ENCODE measurements at places on chromosomes 11 and 22.

- peak; percentile 34 for DNase-seq
These were observed 27.2 kb upstream of the SMPD1 start for GRCh38 chr11:6362873-6363678.

GRCh38 chr11:8209208-8209807 lies 40.5 kb upstream of the RIC3 start:
- no peak for DNase-seq

DNA sequence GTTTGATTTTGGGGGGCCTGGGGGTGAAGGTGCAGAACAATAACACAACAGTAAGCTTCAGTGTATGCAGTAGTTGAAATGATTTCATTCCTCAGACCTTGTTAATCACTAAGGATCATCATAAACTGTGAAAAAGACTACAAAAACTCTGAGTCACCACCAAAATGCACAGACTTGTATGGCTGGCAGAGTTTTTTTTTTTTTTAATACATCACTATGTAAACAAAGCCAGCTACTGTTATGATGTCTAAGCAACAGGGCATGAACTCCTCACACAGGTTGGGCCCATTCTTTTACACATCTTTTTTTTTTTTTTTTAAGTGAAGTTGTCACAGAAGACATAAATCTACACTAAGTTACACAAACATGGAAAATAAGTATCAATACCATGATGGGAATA lies 311.9 kb downstream of the GUCY1A2 start:
- peak; percentile 18 for DNase-seq

GRCh38 chr22:19434401-19434800 lies 2.1 kb downstream of the MRPL40 start:
- no peak for DNase-seq

GRCh38 chr22:46913351-46913750 lies 150.9 kb downstream of the TBC1D22A start:
- DNase-seq, result no peak

- DNase-seq, result peak; percentile 26
These were observed 154.0 kb upstream of the SYT13 start for GRCh38 chr11:45440111-45440510.

- peak; percentile 72 for DNase-seq
These were observed 47.5 kb upstream of the TCF20 start for GRCh38 chr22:42317691-42318547.

DNA sequence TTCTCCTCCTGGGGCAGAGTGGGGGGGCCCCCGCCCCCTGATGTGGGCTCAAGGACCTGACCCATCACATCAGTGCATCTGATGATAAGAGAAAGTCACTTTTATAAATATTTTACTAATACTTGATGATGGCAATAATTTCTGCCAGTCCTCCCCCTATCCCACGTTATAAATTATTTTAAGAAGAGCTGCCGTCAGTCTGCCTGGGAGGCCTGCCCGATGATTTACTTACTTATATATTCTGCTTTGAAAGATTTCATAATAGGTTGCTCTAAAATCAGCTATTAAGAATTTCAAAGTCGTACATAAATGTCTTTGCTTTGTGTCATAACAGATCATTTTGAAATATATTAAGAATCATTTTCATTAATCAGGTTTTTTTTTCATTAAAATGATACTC lies 58.8 kb downstream of the MYO18B start:
- DNase-seq, result no peak

DNA sequence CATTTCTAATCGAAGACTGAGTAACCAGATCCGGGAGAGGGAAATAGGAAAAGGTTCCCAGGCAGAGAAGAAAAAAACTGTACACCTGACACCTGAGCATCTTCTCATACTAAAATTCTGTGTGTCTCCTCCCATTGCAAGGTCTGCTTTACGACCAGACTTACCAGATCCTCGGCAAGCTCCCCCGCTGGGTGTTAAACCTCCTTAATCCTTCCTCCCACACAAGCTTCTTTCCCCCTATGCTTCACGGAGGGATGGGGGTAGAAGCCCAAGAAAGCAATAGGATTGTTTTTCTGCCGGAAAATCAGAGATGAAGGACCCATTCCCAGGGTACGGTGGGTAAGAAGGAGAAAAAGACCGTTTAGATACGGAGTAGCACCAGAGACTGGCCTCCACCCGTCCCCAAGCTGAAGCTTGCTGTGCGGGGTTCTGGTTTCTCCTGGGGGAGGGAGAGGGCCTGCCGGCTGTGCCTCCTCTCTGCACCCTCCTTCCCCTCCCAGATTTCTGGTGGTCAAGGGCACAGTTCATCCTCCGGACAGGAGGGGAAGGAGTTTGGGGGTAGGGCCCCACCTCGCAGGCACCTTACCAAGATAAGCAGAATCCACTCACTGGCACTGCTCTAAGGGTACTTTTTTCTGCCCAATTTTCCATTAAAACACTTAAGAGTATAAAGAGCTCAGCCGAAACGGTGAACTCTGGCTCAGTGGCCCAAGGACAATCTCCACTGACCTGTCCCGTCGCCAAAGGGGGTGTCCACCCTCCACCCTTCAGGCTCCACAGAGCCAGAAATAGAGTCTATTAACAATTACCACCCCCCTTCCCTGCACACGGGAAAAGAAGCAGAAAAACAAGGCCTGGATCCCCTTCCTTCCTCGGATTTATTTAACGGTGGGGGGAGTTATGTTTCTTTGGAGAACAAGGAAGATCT lies 1.2 kb downstream of the TOB2 start:
- peak; percentile 90 for DNase-seq

DNA sequence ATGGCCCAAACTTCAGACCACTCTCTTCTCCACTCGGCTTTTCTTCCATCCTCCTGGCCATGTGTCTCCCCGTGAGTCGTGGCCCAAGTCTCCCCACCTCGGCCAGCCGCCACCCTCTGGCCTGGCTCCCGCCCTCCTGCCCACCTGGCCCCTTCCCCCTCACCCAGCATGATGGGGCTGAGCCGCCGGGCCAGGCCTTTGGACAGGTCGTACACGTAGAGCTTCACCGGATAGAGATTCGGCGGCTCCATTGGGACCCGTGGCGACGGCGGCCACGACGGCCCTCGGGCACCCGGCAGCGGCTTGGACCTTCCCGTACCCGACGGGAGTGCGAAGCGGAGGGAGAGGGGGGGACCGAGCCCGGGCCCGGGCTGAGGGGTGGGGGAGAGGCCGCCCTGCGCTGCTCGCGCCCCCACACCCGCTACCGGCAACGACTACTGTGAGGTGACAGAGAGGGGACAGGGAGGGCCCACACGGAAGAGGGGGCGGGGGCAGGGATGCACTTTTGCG lies at the start of gene DESI1:
Gene DESI1 (minus strand): TSS at position 455 of the 510 bp plus-strand sequence. CDS start 204 bp downstream, at position 251.
- peak; percentile 61 for DNase-seq

DNA sequence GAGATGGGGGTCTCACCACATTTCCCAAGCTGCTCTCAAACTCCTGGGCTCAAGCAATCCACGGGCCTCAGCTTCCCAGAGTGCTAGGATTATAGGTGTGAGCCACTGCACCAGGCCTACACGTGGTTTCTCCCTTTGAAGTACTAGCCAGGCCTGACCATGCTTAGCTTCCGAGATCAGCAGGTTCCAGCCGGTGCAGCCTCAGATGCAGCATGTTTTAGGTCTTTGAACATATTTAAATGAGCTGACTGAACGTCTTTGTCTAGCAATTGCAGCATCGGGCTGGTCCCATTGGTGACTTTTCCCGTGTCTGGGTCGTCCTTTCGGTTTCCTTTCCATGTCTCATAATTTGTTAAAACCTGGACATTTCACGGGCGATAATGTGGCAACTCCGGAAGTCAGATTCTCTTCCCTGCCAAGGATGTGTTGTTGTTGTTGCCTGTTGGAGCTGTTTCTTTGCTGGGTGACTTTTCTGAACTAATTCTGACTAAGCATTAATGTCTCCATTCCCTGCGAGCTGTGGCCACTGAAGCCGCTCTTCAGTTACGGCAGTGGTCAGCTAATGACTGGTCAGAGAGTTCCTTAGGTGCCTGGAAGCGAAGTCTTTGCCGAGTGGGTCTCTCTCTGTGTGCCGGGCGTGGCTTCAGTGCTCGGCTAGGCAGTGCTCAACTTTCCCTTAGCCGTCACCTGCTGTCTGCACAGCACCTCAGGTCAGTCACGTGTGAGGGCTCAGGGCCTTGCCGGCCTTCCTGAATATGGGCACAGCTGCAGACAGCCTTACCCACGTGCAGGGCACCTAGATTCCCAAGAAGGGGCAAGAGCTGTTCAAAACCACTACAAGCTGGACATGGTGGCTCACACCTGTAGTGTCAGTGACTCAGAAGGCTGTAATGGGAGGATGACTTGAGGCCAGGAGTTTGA lies 3.8 kb upstream of the CYP2D6 start:
- DNase-seq, result no peak
